Activated naive CD4-positive, alpha-beta T cell treated with anti-CD3 and anti-CD28 coated beads for 36 hours (primary cell): ENCODE measurements at places on chromosomes 16 and 17. TPM values are rescaled to one million over a fixed set of nuclear protein-coding genes. Genes with fewer than 3 reads are reported as not detected.

DNA sequence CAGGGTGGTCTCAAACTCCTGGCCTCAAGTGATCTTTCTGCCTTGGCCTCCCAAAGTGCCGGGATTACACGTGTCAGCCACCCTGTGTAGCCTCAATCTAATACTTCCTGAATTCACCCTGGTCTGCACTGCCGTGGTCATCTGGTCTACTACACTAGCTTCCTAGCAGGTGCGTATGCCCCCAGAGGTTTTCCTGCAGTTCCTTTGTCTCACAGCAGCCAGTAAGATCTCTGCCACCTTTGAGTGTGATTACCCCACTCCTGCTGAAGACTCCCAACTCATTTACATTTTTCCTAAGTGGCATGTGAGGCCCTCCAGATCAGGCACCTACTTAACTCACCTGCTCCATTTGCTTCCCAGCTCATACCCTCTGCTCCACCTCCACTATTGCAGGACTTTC is 5.1 kb upstream of the DDX19A start:
- H3K27ac ChIP-seq, result no peak overlapping the region
- no peak overlapping the region for H3K4me3 ChIP-seq
- no peak for DNase-seq
- peaks cover 2% of the 10 kb centered on the region for H3K36me3 ChIP-seq
- no peaks in the 10 kb centered on the region for H3K27me3 ChIP-seq
- H3K4me1 ChIP-seq, result peaks cover 8% of the 10 kb centered on the region

DNA sequence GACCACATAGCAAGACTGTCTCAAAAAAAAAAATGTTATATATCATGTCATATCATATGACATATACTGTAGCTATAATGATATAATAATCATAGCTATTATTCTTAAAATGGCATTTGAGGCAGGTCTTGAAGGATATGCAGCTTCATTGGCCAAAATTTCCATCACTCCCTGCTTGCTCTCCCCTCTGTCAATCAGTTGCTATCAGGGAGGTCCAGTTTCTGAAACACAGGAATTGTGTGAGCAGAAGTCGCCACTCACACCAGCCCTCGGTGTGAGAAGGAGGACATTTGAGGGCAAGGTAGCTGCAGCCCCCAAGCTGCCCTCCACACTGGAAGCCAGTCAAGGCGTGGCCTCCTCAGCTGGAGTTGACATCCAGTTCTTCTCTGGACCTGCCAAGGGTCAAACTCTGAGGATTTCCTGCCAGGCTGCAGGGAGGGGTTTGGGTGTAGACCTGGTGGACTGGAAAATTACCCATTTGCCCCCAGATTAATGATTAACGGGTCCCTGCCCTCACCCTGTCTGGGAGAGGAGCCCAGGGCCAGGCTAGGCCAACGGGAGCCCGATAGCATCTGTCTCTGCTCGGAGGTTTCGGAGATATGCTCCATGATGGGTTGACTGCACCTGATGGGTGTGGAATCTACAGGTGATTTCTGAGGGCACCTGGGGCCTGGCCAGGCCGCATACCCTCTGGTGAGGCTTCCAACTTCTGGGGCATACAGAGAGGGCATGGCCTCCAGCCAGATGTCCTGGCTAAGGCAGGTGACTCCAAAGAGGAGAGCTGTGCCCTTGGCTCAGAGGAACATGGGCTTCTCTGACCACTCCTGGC is 18.8 kb downstream of the WNT9B start:
- H3K4me1 ChIP-seq, result no peaks in the 10 kb centered on the region
- no peaks in the 10 kb centered on the region for H3K36me3 ChIP-seq
- peaks cover 7% of the 10 kb centered on the region for H3K27me3 ChIP-seq
- no peak for DNase-seq

DNA sequence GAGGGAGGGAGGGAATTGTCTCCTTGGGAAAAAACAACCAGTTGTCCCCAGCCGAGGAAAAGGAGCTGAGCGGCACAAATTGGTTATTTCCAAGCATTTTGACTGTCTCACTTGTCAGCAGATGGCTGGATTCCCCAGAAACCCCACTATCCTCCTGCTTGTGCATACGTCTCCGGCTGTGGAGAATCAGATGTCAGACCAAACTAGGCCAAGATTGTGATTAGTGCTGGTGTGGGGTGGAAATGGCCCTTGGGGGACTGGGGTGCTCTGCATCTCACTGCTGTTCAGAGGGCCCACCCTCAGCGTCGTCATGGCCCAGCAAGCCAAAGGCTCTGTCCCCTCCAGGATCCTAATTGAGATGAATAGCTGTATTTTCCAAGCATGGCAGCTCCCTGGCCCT is 131.7 kb upstream of the HSBP1 start:
- peaks cover 3% of the 10 kb centered on the region for H3K27me3 ChIP-seq
- DNase-seq, result no peak
- H3K27ac ChIP-seq, result no peak overlapping the region

PRSS27 gene
- total RNA-seq, result 2.4 TPM

SCARF1 gene
- 0.43 TPM for total RNA-seq

DNA sequence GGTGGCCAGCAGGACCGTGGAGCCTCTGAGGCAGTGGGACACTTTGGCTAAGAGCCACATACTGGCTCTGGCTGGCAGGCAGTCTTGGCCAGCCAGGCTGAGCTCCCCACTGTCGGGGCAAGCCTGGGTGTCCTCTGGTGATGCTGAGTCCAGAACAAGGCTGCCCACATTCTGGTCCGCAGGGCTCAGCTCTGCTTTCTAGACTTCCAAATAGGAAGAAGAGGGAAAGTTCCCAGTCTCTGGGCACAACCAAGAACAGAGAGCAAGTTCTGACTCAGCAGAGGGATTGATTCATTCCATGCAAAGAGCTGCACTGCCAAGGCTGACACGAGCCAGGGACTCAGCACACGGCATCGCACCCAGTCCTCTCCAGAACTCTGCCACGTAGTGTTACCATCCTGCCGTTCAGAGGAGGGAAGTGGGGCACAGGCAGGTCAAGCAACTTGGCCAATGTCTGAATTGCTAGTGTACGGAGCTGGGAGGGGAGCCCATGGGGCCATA is 58.9 kb downstream of the NOS2 start:
- H3K4me1 ChIP-seq, result no peaks in the 10 kb centered on the region
- no peaks in the 10 kb centered on the region for H3K27me3 ChIP-seq
- no peak overlapping the region for H3K4me3 ChIP-seq
- H3K36me3 ChIP-seq, result no peaks in the 10 kb centered on the region
- H3K27ac ChIP-seq, result no peak overlapping the region
- no peak for DNase-seq

PCTP gene
- total RNA-seq, result 8.8 TPM
